ENCODE measurements at places on chromosomes 2 and 18. TPM values are rescaled to one million over a fixed set of nuclear protein-coding genes. Genes with fewer than 3 reads are reported as not detected.

The RAB27B gene
- polyA plus RNA-seq, result not detected

The TEX44 gene
- polyA plus RNA-seq, result not detected

The NPHP1 gene
- 1.8 TPM for polyA plus RNA-seq

GRCh38 chr2:120840795-120841487, 105.3 kb downstream of the GLI2 start:
- no peak for DNase-seq

DNA sequence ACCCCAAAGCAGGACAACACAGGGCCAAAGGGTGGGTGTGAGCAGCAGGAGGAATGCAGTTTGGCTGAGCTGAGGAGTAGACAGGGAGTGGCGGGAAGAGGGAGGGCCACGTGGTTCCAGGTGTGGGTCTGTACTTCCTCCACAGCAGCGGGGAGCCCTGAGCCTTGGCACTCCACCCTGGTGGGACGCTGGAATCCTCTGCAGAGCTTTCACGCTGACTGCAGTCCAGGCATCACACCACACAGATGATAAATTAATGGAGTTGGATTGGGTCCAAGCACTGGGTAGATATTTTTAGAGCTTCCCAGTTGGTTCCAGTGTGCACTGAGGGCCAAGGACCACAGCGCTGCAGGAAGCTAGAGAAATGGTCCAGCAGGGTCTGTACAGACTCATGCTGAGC, 67.0 kb upstream of the TMEM200C start:
- no peak for DNase-seq

- no peak for DNase-seq
Measured at GRCh38 chr2:101842471-101842870, 145.0 kb downstream of the MAP4K4 start.

DNA sequence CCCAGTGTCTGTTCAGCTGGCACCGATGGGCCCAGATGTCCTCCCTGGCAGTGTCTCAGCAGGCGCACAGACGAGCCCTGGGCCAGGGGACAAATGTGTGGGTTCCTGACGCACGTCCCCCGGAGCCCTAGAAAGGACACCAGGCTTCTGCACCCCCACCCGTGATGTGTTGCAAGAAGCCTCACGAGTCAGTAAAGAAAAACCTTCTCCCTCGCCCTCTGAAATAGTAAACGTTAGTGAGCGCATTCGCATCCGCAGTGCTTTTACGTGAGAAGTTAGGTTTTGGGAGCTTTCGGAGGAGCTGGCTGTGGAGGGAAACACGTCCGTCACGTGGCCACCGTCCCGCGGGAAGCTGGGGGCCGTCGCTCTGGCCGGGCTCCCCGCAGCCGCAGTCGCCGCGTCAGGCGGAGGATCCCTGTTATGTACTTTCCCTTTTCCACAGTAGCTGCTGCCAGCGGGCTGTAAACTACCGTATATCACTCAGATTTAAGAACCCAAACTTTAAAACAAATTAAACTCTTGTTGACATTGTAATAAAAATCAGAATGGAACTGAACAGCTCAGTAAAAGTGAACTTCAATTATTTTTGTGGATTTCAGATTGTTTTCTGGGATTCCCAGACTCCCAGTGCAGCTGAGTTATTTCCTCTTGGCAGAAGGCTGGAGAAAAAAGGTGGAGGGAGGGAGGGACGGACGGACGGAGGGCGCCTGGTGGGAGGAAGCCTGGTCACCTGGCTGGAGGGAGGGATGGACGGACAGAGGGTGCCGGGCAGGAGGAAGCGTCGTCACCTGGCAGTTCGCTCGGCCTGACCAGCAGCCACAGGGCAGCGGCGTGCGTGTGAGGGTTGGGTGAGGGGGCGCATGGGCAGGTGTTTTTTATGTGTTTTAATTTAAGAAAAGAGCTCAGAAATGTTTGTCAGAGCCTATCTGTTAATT, 112.1 kb downstream of the NFATC1 start:
- no peak for DNase-seq

- no peak for DNase-seq
Measured at GRCh38 chr2:136248242-136248641, 130.3 kb upstream of the CXCR4 start.

- DNase-seq, result no peak
Measured at GRCh38 chr2:32864334-32865111, 82.2 kb upstream of the LTBP1 start.

- no peak for DNase-seq
Measured at GRCh38 chr2:179442206-179442605, 177.6 kb upstream of the SESTD1 start.

GRCh38 chr2:40224318-40224717, 227.6 kb downstream of the SLC8A1 start:
- DNase-seq, result no peak

- DNase-seq, result no peak
Measured at GRCh38 chr2:146324951-146325350, 1519.9 kb upstream of the ACVR2A start.

Measured in GM12878 (cell line).